ENCODE measurements at places on chromosomes 2 and 18. TPM values are rescaled to one million over a fixed set of nuclear protein-coding genes. Genes with fewer than 3 reads are reported as not detected.
A peak's percentile ranks its signal among the peaks of the same experiment; 100 is the strongest.

The DCC gene
- total RNA-seq, result not detected

GRCh38 chr2:241463276-241464135 is 44.9 kb downstream of the STK25 start:
- no peak for DNase-seq

DNA sequence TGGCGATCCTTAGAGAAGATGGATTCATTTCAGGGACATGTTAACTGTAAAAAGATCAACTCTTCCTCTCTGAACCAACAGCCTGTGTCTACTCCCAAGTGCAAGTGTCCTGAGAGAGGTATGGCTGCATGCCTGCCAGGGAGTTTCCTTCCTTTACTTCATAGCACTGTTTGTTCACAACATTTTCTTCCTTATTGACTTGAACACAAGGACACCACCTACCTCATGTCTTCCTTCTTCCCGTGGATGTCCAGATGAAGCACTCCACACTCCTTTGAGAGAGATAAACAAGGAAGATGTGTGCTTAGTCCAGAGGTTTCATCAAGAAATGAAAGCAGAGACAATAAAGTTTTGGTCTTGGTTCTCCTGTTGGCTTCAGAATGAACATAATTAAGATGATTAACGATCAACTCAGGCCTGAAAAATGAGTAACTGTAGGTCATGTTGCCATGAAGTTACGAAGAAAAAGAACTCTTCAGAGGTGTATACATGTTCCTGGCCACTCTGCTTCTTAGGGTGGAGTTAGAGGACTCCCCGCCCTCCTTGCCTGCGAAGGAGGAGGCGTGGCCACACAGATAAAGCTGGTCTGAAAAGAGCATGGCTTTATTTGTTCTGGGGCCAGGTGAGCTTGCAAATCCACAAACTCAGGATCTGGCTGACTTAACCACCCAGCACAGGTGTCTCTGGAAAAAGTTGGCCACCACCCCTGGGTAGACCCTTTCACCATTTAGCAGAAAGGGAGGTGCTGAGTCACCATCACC is 155.0 kb upstream of the KCTD1 start:
- no peak for DNase-seq

The SATB2 gene
- total RNA-seq, result 0.82 TPM

GRCh38 chr2:192585418-192585817 is 390.7 kb upstream of the TMEFF2 start:
- DNase-seq, result no peak

The UGT1A9 gene
- not detected for total RNA-seq

The OTOS gene
- not detected for total RNA-seq

DNA sequence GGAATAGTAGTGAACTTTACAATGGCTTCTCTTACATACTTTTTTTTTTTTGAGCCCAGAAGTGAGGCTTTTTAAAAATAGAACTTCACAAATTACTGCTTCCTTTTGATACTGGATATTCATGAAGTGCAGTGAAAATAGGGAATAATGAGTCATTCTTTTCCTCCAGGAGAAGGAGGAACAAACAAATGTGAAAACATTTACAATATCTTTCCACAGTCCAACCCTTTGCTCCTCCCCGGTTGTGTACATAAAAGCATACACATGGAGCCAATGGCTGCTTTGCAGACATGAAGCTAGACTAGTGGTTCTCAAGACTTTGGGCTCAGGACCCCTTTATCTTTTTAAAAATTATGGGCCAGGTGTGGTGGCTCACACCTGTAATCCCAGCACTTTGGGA is 266.9 kb downstream of the GBX2 start:
- no peak for DNase-seq

DNA sequence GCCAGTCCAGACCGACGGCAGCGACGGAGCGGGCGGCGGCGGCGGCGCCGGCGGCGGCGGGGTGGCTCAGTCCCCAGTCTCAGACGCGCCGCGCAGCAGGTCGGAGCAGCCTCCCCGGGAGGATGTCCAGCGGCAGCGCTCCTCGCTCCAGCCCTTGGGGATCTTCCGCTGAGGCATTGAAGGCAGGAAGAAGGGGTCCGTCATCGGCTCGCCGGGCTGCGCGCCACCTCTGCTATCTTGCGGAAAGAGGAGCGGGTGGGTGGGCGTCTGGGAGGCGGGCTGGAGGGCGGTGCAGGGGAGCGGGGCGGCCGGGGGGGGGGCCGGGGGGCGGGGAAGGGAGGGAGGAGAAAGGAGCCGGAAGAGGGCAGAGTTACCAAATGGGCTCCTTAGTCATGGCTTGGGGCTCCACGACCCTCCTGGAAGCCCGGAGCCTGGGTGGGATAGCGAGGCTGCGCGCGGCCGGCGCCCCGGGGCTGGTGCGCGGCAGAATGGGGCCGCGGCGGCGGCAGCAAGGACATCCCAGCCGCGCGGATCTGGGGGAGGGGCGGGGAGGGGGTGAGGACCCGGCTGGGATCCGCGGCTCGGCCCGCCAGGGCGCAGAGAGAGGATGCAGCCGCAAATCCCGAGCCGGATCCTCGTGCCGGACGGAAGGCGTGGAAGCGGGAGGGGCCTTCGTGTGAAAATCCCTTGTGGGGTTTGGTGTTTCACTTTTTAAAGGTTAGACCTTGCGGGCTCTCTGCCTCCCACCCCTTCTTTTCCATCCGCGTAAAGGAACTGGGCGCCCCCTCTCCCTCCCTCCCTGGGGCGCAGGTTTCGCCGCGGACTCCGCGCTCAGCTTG is at the start of gene NETO1:
TSS of gene NETO1 (minus strand) at position 242 of the 839 bp plus-strand sequence. CDS start 696 bp downstream, outside the sequence.
- DNase-seq, result no peak

DNA sequence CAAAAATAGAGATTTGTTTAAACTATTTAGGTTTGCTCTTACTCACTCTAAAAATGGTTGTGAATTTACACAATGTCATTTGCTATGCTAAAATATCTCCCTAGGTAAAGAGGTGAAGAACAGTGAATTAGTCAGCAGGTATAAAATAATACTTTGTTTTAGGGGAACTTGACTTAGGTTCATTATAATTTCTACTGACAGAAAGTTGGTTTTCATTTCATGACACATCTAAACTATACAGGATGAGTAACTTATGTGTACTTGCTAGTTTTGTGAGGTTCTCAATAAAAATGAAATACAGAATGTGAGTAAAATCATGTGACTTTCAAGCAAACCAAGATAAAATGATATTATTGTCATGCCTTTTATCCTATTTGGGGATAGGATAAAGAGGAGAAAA is 66.0 kb downstream of the DIS3L2 start:
- DNase-seq, result no peak

DNA sequence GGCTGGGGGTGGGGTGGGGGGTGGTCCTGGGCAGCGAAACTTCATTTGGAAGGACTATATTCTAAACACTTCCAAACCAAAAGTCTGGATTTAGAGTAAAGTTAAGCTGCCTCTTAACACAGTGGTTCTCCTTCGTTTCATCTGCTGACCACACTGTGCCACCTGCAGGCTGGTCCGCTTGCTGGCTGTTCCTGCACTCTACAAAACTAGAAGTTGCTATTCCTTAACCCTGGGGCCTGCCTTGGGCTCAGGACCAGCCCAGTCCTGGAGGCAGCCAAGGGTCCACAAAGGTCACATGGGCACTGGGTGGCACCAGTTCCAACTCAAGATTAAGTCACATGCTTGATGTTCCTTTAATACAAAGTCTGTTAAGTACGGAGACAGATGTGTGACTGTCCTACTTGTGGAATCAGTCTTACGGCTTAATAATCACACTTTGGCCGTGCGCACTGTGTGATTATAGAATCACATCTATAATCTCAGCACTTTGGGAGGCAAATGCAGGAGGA is 195.4 kb downstream of the FAM210A start:
- no peak for DNase-seq

DNA sequence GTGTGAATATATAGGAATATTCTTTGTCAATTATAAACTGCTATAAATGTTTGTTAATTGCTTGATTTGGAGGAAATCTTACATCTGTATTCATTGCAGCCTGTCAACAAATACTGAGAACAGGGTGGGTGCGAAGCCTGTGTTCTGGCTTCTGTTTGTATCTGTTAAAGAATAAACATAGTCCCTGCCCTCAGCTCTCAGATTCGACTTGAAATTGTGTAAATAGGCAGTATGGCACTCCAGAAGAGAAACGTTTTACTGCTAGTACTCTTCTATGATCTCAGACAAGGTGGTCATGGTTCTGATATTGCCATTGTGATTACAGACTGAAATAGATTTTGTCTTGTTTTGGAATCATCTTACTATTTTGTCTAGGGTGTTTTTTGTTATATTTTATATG is 92.1 kb downstream of the TANC1 start:
- no peak for DNase-seq

- peak; percentile 22 for DNase-seq
These were observed 101.7 kb upstream of the LGALSL start for GRCh38 chr2:64352292-64352691.

The CROCC2 gene
- total RNA-seq, result not detected

DNA sequence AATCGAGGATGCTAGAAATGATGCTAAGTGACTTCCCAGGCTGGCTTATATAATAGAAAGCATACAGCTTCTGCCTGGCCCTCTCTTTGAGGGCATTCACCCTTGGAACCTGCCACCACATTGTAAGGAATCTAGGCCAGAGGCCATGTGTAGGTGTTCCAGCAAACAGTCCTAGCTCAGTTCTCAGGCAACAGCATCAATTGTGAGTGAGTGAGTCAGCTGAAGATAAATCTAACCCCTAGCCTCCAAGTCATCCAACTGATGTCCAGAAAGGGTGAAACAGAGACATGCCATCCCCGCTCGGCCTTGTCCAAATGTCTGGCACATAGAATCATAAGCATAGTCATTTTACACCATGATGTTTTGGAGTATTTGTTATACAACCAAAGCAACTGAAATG is 324.3 kb upstream of the KLHL14 start:
- DNase-seq, result no peak

DNA sequence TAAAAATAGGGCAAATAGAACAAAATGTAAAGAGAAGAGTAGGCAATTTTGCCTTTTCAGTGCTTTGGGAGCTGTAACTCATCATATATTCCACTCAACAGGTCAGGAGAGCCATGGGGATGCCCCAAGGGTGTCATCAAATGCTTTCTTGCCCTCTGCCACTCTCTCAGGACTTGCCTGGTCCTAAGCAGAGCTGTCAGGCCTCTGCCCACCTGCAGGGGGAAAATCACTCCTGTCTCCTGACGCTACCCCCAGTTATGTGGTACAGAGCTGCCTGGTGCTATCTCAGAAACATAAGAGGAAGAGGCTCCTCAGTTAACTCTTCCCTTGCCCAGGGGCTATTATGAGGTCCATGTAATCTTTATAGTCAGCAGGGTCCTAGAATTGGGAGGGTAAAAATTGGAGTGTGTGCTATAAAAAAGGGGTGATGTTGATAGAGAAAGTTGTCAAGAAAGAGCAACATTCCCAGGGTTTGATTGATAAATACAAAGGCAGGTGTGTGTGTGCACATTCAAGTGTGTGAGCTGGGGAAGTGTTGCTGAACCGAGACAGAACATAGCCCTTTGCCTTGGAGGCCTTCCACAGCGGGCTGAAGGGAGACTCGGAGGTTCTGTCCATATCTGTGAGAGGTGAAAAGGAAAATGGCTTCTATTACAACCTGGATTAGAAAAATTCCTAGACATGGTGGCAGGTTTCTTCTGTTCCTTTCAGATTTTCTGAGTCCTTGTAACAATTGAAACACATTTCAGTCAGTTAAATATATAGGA is 25.4 kb downstream of the PTPRM start:
- no peak for DNase-seq

The CD8A gene
- 222 TPM for total RNA-seq

The LYG1 gene
- 0.83 TPM for total RNA-seq

- no peak for DNase-seq
These were observed 107.8 kb downstream of the MSH2 start for GRCh38 chr2:47510745-47511144.

The TNFAIP6 gene
- total RNA-seq, result not detected

DNA sequence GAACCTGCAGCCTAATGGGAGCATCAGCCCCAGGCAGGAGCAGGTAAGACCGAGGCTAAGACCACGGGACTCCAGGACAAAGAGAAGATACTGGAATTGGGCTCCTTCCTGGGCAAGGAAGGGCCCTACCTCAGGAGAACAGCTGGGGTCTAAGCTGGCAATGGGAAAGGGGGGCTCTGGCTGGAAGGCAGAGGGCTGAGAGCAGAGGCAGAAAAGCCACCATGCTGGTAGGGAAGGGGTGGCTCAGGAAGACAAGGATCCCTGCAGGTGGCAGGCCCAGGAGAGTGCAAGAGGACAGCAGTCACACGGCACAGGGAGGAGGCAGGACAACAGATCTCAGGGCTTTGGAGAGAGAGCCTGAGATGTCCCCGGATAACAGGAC is 203.5 kb downstream of the NDUFA10 start:
- no peak for DNase-seq

GRCh38 chr18:2917259-2918047 is 70.6 kb downstream of the EMILIN2 start:
- DNase-seq, result no peak

- DNase-seq, result no peak
These were observed 67.3 kb downstream of the APOB start for GRCh38 chr2:20976527-20976926.

The UBXN4 gene
- total RNA-seq, result 173 TPM

The MBD5 gene
- 40.9 TPM for total RNA-seq

The SPC25 gene
- total RNA-seq, result 25.2 TPM

GRCh38 chr2:64405581-64406406 is 48.2 kb upstream of the LGALSL start:
- DNase-seq, result no peak

GRCh38 chr2:37585295-37585908 is 86.0 kb downstream of the CDC42EP3 start:
- DNase-seq, result peak; percentile 25

DNA sequence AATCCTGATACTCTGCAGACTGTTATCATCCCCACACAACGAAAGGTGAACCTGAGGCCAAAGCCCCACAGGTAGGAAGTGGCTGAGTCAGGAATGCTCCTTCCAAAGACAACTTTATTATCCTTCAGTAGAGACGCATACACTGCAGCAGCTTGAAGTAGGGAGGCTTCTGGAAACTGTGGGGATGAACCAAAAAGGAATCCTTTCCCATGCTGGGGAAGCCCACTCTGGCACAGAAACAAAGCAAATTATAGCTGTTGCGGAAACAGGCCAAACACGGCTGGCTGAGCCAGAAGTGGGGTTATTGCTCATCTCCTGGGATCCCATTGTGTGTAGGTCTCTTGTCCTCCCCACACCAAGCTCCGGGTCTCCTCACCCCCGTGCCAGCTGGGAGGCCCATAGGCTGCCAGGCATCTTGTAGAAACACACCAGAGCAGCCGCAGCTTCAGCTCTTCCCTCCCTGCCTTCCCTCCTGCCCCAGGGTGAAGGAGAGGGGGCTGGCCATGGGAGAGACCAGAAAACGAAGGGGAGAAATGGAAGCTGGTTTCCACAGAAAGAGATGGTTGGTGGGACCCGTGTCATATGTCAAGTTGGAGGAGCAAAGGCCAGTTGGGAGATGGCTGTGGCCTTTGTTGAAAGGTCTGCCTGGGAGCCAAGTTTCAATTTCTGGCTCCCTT is 176.9 kb upstream of the NABP1 start:
- DNase-seq, result no peak

DNA sequence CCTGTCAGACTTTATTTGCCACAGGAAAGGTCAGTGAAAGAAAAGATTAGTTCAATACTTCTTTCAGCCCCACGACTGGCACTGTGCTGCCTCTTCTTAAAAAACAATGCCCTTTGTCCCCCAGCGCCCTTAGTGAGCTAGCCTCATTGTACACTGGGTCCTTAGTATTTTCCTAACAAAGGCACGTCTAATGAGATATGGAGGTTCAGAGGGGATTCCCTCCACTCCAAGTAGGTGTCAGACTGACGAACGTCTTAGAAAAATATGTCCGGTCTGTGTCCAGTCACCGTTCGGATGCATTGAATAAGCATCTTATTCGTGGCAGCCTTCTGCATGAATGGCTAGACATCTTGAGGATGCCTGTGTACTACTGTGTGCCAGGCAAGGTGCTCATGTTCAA is 1.1 kb downstream of the FECH start:
- DNase-seq, result no peak

The NMUR1 gene
- total RNA-seq, result 0.21 TPM

- DNase-seq, result no peak
These were observed 241.0 kb downstream of the HNMT start for GRCh38 chr2:138205281-138205680.
